ENCODE measurements at places on chromosomes 16 and 17.

DNA sequence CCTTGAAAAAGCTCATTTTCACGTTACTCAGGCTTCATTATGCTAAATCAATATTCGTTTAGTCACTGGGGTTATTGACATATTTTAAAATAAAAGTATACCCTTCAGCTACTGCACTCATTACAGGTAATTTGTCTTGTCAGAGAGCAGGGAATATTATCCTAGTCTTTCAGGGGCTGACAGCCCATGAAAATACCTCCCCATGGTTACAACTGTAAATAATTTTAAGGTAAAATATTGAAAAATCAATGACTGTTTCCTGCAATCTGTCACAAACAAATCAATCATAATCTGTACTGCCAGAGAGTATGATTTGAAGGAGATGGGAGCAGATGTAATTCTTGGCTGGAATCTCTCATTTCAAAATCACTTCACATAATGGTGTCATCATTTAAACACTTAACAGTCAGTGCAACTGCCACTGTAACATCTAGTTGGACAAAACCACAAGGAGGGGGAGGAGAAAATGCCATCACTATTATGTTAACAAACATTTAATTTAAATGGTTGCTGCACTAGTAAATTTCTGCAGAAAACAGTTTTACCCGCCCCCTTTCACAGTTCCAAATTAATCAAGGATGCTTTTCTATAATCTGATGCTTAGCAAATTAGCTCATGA lies 9.3 kb upstream of the IRX5 start:
- DNase-seq, result no peak

DNA sequence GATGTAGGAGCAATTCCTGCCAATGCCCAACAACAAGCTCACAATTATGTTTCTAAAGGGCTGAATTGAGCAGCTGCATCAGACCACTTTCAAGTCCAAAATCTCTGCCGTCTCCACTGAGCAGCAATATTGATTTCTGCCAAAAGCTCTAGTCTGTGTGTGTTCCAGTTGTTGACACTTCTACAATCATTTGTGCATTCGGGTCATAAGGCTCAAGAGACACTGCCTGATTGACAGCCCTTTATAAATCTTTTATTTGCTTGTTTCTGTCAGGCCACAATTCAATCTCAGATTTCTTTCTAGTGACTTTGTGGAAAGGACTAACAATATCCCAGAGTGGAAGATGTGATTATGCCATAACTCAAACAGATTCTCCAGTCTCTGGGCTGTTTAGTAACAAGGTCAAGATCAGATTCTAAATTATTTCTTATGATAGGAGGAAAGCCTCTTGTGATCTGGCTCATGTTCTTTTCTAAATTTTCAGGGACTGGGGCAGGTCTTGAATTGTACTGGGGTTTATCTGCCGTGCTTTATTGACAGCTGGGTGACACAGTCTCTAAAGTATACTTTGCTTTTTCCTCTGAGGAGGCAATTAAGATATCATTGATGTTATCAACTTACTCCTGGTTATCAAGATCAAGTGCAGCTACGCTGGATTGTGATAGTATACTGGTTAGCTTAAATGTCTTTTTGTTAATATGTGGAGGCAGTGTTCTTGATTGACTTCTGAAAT lies 377.1 kb downstream of the CNTNAP4 start:
- no peak for DNase-seq

GRCh38 chr17:2170023-2170422 lies 115.1 kb downstream of the HIC1 start:
- peak; percentile 8 for DNase-seq

DNA sequence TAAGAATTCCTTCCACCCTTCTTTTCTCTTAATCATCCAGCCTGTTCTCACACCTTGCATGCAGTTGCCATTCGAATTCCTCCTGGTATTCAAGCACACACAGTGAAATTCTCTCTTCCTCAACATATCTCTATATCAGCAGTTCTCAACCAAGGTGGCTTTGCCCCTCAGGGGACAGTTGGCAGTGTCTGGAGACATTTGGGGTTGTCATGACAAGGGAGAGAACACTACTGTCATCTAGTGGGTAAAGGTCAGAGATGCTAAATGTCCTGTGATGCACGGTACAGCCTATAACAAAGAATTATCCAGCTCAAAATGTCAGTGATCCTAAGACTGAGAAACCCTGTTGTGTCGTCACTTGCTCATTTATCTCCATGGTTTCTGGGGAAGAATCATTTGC lies 94.8 kb upstream of the CPHXL start:
- peak; percentile 8 for DNase-seq

GRCh38 chr16:51982715-51983680 lies 563.9 kb downstream of the TOX3 start:
- DNase-seq, result peak; percentile 88

- no peak for DNase-seq
Measured at GRCh38 chr16:80208015-80208414, 332.8 kb upstream of the DYNLRB2 start.

Data from SW480 (cell line).